DMS53 (cell line): ENCODE measurements at places on chromosomes 1 and 21.

DNA sequence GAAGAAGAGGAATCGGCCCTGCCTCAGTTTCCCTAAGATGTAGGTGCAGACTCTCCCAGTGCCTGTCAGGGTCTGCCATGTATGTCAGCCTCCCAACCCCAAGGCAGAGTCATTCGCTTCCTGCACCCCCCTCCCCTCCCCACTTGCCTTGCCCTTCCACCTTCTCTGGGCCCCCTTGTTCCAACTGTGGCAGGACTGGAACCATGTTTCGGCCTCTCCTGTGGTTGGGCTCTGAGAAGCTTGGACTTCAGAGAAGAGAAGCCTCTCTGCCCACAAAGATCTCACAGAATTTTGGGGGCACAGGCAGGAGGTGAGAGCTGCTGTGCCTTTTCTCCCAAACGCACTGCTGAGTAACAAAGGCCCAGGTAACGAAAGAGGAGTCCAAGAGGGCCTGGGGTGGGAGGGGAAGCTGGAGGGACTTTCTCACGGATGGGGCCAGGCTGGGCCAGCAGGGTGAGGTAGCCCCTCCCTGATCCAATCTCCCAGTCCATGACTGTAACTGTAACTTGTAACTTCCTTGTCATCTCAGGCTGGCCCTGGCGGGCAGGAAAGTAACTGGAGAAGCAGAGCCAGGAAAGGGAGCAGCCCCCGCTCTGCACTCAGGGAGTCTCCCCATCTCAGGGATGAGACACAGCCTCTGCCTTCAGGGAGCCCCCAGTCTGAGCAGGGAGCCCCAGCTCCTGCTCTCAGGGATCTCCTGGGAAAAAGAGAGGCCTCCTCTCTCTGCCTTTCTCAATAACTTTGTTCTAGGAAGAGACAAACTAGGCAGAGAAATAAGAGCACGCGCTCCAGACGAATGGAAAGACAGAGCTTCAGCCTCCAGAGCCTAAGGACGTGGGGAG lies 11.3 kb downstream of the CRABP2 start:
- DNase-seq, result peak; percentile 53

GRCh38 chr1:231613419-231614349 lies 12.9 kb upstream of the DISC1 start:
- peak; percentile 12 for DNase-seq

DNA sequence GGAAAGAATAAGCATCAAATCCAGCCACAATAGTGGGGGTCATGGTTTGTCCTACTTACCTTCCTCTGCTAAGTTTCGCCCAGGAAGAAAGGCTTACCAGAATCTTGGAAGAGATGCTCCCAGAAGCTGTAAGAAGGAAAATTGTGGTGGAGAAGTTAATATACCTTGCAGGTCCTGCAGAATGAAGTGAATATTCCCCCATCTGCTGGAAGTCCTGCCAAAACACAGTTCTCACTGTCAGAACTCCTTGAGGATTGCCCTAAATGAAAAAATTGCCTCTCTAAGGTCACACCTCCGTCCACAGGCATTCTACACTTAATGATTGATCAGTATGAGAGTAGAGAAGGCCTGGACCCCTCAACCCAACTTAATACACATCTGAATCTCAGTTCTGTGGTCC lies 78.4 kb upstream of the RGS21 start:
- DNase-seq, result no peak

DNA sequence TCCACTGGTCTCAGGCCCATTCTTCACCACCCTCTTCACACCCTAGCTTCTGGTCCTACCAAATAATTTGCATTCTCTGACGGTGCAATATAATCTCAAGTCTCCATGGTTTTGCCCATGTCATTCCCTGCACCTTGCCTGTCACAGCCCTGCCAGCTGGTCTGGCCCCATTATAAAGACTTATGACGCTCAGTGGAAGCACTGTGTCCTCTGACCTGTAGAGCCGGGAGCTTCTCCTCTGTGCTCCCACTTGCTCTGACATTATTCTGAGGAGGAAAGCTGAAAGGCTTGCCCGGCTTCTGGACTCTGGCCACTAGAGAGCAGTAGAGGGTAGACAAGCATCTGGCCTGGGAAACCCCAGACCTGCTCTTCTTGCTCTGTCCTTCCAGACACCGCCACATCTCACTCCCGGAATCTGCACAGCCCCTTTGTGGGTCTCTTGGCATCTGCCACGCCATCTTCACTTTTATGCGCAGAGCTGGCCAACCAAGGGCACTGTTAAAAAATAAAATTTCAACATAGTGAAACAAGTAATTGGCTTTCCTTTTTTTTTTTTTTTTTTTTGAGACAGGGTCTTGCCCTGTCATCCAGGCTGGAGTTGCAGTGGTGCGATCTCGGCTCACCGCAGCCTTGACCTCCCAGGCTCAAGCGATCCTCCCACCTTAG lies 44.4 kb downstream of the NENF start:
- DNase-seq, result peak; percentile 98

- peak; percentile 7 for DNase-seq
These were observed 1.4 kb downstream of the SLC22A15 start for GRCh38 chr1:115977499-115978258.

DNA sequence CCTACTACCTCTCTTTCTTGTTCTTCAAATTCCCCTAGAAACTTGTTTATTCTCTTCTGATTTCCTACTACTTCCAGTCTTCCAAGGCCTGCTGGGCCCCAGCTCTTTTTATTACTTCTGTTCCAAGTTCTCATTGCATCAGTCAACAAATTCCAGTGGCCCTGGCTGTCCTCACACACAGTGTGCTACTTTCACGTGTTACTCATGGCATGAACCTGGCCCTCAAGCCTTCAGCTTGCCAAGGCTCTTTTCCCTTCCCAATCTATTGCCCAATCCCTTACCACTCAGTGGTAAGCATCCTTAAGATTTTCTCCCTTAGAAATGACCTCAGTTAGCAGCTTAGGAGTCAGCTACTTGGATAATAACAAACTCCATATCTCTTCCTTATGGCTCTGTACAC lies 613.5 kb downstream of the LMO4 start:
- DNase-seq, result peak; percentile 23

GRCh38 chr1:108046026-108046425 lies 81.0 kb upstream of the VAV3 start:
- peak; percentile 32 for DNase-seq

DNA sequence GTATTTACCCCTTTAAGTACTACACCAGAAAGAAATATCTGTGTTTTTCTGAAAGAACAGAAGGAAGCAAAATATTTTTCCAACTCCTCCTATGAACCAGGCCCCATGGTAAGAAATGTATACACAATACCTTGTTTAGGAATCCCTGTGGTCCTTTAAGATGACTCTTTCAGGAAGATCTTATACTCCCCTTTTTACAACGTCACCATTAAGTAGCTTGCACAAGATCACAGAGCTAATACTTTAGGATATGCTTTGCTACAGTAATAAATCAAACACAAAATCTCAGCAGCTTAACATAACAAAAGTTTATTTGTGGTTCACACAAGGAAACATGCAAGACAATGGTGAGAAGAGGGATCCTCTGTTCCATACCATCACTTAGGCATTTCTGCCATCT lies 8.8 kb upstream of the LAMB3 start:
- DNase-seq, result no peak
